ENCODE measurements at places on chromosomes 4 and X. TPM values are rescaled to one million over a fixed set of nuclear protein-coding genes. Genes with fewer than 3 reads are reported as not detected.
A peak's percentile ranks its signal among the peaks of the same experiment; 100 is the strongest.

GRCh38 chr4:99856166-99856565, 38.1 kb downstream of the LAMTOR3 start:
- H3K27me3 ChIP-seq = no peaks in the 10 kb centered on the region
- H3K4me3 ChIP-seq = no peak overlapping the region
- peak; percentile 13 for DNase-seq
- H3K36me3 ChIP-seq = no peaks in the 10 kb centered on the region
- no peak overlapping the region for H3K27ac ChIP-seq
- H3K4me1 ChIP-seq = no peaks in the 10 kb centered on the region

DNA sequence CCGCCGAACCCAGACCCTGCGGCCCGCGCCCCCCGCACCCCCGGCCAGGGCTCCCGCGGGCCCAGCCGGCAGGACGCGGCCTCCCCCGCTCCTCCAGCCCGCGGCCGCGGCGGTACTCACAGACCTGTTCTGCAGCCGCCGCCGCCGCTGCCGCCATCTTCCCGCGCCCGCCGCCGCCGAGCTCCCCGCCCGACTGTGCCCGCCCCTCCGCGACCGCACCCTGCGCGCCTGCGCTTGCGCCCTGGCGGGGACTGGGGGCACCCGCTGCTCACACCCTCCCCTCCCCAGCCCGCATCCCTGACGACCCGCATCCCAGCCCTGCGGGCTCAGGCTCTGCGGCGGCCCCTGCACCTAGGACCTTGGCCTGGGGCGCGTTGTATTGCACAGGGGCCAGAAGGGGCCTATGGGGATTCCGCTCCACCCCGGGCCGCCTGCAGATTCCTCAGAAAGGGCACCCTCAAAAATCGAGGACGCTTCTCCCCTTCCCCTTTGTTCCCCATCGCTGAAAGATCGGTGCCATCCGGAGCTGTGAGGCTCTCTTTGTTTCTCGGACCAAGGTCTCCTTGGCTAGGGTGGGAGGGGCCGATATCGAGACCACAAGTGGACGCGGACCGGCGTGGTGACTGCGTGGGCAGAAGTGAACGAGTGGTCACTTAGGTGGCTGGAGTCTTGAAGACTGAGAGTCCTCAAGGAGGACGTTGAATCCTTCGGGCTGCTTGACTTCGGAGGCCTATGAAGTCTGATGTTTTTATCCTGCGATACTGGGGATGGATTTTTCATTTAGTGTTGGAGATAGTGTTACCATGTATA, at the start of gene SGCB:
Gene SGCB (minus strand): TSS at position 197 of the 810 bp plus-strand sequence. CDS start 40 bp downstream, at position 157.
- peak within 1 kb of the TSS; percentile 9 for H3K27ac ChIP-seq
- DNase-seq = peak; percentile 42
- peak within 1 kb of the TSS; percentile 98 for H3K4me3 ChIP-seq
- no peaks in the 10 kb centered on the region for H3K36me3 ChIP-seq

ABHD18 gene
- polyA plus RNA-seq = 1.8 TPM

GRCh38 chr4:74391890-74392475, 27.0 kb downstream of the EREG start:
- H3K36me3 ChIP-seq = no peaks in the 10 kb centered on the region
- peak; percentile 74 for DNase-seq
- H3K4me3 ChIP-seq = no peak overlapping the region

AMBN gene
- not detected for polyA plus RNA-seq

GRCh38 chrX:9767375-9767774, 1.7 kb upstream of the GPR143 start:
- H3K36me3 ChIP-seq = no peaks in the 10 kb centered on the region
- no peaks in the 10 kb centered on the region for H3K27me3 ChIP-seq
- no peak overlapping the region for H3K27ac ChIP-seq
- peaks cover 25% of the 10 kb centered on the region for H3K4me1 ChIP-seq
- H3K4me3 ChIP-seq = no peak overlapping the region
- peak; percentile 43 for DNase-seq

GRCh38 chr4:111174331-111174730, 551.5 kb upstream of the PITX2 start:
- H3K4me3 ChIP-seq = no peak overlapping the region
- no peaks in the 10 kb centered on the region for H3K27me3 ChIP-seq
- no peak overlapping the region for H3K27ac ChIP-seq
- DNase-seq = no peak
- H3K36me3 ChIP-seq = no peaks in the 10 kb centered on the region

DNA sequence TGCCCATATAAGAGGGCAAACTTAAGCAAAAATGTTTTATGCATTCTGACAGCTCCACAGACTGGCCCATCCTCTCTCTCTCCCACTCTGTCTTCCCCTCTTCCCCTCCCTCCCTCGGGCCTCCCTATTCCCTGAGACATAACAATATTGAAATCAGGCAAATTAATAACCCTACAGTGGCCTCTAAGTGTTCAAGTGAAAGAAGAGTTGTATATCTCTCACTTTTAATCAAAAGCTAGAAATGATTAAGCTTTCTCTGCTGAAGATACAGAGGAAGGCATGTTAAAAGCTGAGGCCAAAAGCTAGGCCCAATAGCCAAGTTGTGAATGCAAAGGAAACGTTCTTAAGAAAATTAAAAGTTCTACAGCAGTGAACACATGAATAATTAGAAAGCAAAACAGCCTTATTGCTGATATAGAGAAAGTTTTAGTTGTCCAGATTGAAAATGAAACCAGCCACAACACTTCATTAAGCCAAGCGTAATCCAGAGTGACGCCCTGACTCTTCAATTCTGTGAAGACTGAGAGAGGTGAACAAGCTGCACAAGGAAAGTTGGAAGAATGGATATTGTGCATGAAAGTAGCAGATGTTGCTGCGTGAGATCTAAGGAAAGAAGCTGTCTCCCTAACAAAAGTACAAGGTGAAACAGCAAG, 54.9 kb downstream of the USO1 start:
- no peaks in the 10 kb centered on the region for H3K27me3 ChIP-seq
- peaks cover 14% of the 10 kb centered on the region for H3K36me3 ChIP-seq
- no peak for DNase-seq
- no peak overlapping the region for H3K4me3 ChIP-seq
- no peak overlapping the region for H3K27ac ChIP-seq
- H3K4me1 ChIP-seq = no peaks in the 10 kb centered on the region

GRCh38 chr4:46249106-46249505, 125.3 kb upstream of the GABRG1 start:
- H3K4me3 ChIP-seq = no peak overlapping the region
- DNase-seq = no peak
- no peaks in the 10 kb centered on the region for H3K27me3 ChIP-seq
- H3K27ac ChIP-seq = no peak overlapping the region
- no peaks in the 10 kb centered on the region for H3K4me1 ChIP-seq

ZNF280C gene
- 2.5 TPM for polyA plus RNA-seq

PASD1 gene
- not detected for polyA plus RNA-seq

DNA sequence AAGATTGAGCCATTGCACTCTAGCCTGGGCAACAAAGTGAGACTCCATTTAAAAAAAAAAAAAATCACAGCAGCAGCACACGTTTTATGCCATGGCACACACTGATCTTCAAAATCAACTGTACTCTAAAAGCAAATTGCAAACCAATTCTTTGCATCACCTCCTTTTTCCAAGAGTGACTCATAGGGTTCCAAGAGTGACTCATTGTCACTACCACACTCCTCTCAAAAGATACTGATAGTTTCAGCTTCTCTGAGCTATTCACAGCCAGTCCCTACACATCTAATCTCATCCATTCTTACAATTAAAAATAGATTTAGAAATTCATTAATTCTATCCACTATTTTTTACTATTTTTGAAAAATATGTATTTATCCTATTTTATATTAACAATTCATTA, 1494.9 kb upstream of the AGA start:
- H3K4me1 ChIP-seq = no peaks in the 10 kb centered on the region
- no peaks in the 10 kb centered on the region for H3K36me3 ChIP-seq
- no peak for DNase-seq
- no peak overlapping the region for H3K27ac ChIP-seq

All from endothelial cell of umbilical vein (primary cell).